ENCODE measurements at places on chromosomes 5 and 9. TPM values are rescaled to one million over a fixed set of nuclear protein-coding genes. Genes with fewer than 3 reads are reported as not detected.

Gene DNAH5
- 2.1 TPM for total RNA-seq

Gene GNA14
- not detected for total RNA-seq

Gene CDH6
- 0.09 TPM for total RNA-seq

Gene DDX4
- total RNA-seq: not detected

Gene PDE8B
- total RNA-seq: 1.4 TPM

Gene TMEM252
- not detected for total RNA-seq

Gene FGF10
- total RNA-seq: not detected

Gene MLANA
- not detected for total RNA-seq

Gene OLFML2A
- total RNA-seq: 28.2 TPM

Gene ZNF454
- total RNA-seq: not detected

Gene BTNL8
- not detected for total RNA-seq

Gene SLC6A7
- total RNA-seq: 0.05 TPM

Gene TBC1D2
- total RNA-seq: 8.8 TPM

Gene ANKRD18B
- total RNA-seq: 6.7 TPM
